Effector memory CD4-positive, alpha-beta T cell (primary cell): ENCODE measurements at places on chromosomes 16 and 17.

GRCh38 chr16:49608779-49609178 is 235.2 kb downstream of the C16orf78 start:
- DNase-seq: no peak

DNA sequence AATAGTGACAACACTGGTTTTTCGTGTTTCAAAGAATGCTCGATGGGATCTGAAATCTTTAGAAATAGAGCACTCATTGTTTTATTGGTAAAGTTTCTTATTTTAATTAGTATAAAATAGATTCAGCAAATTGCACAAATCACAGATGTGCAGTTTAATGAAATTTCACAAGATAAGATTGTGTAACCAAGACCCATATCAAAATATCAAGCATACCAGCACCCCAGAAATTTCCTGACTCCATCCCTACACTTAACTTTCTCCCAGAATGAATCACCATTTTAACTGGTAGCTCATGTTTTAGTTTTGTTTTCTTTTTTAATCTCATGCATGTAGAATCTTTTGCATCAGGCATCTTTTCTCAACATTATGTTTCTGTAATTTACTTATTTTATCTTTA is 185.9 kb downstream of the KCNJ2 start:
- DNase-seq: no peak

DNA sequence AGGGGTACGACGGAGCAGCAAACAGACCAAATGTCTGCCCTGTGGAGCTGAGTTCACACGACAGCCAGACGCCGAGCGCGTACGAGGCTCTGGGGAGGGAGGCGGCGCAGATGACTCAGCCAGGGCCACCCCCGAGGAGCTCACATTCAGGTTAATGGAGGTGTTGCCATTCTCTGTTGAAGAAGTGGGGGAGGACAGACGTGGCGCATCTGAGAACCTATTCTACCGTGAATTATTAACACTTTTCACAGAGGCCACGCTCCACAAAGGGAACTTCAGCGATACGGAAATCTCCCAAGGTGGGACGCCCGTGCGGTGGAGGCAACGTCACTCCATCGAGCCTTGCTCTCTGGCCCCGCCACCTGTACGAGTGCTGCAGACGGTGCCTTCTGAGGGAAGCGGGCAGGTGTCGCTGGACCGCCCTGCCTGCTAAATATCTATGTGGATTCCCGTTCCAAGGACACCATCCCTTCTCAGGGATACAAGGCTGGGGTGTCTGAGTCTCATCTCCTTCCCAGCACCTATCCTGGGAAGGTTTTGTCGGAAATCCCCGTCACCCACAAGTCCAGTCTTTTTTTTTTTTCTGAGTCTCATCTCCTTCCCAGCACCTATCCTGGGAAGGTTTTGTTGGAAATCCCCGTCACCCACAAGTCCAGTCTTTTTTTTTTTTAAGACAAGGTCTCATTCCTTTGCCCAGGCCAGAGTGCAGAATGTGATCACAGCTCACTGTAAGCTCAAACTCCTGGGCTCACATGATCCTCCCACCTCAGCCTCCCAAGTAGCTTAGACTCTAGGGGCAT is 19.0 kb downstream of the ABR start:
- no peak for DNase-seq

DNA sequence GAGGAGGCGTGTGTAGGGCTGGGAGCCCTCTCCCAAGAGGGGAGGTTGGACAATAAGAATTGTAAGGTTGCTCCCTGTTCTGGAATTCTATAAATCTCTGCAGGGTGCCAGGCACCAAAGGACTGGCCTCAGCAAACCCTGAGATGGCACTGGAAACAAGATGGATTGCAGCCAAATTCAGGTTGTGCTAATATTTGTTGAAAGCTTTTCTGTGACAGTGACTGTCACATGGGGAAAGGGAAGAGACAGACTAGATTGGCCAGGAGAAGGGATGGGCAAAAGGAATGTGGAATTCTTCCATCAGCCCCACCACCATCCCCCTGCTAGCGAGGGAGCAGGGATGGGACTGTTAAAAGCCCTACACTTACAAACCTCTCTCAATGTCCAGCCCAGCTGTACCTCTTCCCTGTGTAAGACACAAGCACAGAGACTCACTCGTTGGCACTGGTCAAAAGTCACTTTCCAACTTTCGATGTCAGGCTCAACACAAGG is 62.4 kb downstream of the SOX9 start:
- DNase-seq: no peak

- peak; percentile 63 for DNase-seq
These were observed at the start of gene ITGA3 for GRCh38 chr17:50055426-50056216. TSS of gene ITGA3 (plus strand) at chr17:50056110. CDS start at chr17:50056440, 330 bp downstream.
